ENCODE measurements at places on chromosomes 1 and 21.
A peak's percentile ranks its signal among the peaks of the same experiment; 100 is the strongest.

- no peak for DNase-seq
Observed at GRCh38 chr1:62436039-62436465, 797 bp upstream of the USP1 start.

DNA sequence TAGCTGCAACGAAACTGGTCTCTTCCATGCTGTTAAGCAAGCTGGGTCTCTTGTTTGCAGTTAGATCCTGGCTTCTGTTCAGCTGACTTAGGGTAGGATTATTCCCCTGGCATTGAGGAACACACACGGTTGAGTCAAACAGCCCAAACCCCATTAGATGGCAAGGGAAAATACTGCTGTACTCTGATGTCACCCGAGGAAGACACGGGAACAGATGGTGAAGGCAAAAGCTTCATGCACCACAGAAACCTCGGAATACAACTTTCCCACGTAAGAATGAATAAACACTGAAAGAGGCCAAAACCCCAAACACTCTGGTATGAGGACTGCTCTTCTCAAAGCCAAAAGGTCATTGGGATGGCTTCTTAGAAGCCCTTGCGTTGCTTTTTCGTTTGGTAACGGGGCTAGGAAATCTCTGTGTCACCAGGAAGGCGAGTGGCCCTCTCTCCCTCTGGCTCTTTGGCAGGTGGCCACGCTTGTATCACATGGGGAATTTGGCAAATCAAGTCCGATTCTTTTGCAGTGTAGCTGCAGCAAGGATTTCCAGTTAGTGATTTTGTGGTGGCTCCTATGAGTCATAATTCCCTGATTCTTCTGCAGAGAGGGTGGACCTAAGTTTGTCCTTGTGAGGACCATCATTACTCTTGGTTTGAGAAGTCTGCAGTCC, 16.7 kb upstream of the LYST start:
- no peak for DNase-seq

- no peak for DNase-seq
Observed at GRCh38 chr1:17982197-17982596, 125.4 kb upstream of the IGSF21 start.

DNA sequence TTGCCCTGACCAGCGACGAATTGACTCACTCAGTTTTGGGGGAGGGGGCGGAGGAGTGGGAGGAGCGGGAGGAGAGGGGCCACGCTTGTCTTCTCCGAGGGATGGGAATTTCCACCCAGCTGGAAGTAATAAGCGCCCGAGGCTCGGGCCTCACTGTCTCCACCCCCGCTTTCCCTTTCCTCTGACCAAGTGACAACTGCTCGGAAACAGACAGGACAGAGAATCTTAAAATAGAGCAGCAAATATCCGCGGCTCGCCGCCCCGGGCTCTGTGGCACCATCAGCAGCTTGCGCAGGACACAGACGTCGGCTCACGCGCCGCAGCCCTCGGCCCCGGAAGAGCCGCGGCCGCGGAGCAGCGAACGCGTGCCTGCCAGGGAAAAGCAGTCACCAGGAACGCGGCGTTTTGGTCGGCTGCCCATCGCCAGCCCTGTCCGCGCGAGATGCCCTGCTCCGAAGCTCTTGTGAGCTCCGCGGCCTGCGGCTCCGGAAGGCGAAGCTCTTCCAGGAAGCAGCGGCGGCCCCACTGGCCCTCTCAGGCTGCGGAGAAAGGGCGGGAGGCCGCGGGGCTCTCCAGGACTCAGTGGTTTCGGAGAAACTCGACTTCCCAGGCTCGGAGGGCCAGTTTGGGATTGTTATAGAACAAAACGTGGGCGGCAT, 10.7 kb upstream of the RGS16 start:
- DNase-seq, result peak; percentile 62

DNA sequence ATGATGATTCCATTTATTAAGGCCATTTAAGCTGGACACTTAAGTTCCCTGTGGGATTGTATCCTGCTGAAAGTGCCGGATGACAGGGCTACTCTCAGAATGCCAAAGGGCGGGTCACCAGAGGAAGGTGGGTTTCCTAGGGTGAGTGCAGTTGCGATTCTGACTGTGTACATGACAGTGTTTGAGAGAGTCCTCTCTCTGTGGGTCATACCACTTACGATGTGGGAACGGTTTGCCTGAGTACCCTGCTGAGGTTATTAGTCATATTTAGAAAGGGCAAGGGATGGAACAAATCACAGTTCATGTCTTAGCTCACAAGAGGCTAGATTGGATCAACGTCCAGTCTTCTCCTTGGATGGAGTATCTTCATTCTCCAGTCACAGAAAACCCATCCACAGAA, 461.9 kb downstream of the CAMTA1 start:
- no peak for DNase-seq

DNA sequence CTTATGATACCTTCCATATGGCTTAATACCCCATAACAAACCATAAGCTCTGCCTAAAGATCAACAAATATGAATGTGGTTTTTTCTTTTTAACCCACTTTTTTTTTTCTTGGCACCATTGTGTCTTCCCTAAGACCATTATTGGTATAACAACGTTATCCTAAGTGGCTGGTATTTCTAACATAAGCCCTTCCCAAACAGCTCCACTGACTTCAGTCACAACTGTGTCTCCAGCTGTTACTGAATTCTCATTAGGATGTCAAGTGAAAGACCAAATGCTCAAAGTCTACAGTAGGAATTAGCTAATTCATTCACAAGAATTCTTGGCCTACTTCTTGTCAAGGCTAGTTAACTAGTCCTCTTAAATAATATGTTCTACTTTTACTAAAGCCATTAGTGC, 4.2 kb upstream of the RXRG start:
- DNase-seq, result no peak

- DNase-seq, result no peak
Observed at GRCh38 chr1:59107916-59108315, 189.0 kb upstream of the FGGY start.

GRCh38 chr21:35020902-35021301, 28.2 kb downstream of the RUNX1 start:
- no peak for DNase-seq

DNA sequence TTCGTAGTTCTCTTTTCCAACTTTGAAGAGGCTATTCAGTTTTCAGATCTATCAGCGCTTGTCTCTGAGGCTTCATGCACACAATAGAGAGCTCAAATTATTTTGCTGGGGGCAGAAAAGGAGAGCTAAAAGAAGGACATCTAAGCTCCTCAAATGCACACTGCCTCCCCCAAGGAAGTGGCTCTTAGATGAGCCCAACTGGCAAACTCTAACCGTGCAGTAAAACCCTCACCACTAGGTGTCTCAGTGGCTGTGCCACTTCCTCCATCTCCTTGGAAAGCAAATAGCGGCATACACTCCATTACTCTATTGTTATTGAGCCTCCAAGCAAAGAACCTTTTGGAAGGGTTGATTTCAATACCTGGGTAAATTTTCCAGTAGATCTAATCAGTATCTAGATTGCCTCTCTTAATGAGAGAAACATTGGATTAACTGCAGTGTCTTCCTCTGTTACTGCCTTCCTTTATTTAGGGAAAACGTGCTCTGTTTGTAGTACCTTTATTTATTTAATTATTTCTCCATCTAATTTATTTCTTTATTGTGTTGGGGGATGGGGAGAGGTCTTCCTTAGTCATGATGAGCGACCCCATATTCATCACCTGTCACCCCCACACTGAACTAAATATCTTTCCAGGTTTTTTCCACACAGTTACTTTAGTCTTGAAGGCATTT, 9.2 kb upstream of the SFPQ start:
- peak; percentile 83 for DNase-seq

DNA sequence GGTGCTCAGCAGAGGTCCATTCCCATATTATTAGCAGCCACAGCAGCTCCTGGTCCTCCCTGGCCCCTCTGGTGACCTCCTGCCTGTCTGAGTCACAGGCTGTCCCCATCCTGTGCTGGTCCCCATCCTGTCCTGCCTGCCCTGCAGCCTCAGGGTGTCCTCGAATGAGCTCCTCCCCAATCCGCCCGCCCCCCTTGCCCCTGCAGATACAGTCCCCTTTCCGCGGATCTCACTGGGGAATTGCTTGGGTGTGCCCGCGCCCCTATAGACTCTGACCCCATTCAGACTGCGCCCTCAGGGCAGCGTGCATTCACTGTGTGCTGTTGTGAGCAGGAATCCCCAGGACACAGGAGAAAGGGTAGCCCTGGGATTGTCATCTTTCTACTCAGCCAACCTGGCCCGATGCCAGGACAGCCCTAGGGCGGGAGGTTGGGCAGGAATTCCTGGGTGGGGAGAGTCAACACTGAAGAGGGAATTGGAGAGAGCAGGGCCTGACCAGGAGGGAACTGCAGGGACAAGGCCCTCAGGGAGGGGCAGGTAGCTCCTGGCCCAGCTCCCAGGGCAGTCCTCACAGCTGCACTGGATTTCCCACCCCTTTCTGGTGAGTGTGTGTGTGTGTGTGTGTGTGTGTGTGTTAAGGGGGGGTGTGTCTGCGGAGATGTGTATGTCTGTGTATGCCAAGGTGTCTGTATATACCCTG, 1.1 kb upstream of the GUCA2A start:
- DNase-seq, result no peak

DNA sequence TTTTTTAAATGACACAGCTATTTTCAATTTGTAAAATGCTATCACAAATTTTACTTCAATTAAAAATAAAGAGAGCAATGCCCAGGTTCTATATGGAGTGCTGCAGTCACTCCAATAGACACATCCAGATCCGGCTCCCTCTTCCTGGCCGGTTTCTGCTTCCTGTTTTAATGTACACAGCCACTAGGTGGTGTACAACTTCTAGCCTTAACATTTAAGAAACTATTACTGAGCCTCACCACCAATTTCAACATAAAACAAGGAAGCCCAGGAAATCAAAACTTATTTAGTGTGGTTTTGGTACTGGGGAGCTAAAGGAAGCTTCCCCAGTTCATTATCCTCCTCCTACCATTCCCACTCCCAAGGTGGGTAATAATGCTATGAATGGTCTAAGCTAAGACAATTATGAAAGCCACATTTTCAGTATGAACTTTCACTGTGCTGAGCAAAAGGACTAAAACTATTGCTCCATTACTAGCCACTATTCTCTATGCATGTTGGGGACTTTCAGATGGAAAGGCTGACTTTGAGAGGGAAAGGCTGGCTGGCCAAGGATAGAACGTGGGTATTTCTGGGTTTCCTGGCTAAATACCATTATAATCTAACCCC, 25.5 kb upstream of the MTMR11 start:
- no peak for DNase-seq

DNA sequence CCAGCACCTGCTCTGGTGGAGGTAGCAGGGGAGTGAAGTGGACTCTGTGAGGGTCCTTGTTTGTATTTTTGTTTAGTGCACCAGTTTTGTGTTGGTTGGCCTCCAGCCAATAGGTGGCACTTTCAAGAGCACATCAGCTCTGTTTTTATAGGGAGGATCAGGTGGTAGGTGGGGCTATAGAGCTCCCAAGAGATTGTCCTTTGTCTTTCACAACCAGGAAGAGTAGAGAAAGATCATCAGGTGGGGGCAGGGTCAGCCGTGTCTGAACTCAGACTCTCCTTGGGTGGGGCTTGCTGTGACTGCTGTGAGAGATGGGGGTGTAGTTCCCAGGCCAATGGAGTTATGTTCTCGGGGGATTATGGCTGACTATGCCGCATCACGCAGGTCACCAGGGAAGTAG, 159.8 kb downstream of the ZNF326 start:
- DNase-seq, result no peak

DNA sequence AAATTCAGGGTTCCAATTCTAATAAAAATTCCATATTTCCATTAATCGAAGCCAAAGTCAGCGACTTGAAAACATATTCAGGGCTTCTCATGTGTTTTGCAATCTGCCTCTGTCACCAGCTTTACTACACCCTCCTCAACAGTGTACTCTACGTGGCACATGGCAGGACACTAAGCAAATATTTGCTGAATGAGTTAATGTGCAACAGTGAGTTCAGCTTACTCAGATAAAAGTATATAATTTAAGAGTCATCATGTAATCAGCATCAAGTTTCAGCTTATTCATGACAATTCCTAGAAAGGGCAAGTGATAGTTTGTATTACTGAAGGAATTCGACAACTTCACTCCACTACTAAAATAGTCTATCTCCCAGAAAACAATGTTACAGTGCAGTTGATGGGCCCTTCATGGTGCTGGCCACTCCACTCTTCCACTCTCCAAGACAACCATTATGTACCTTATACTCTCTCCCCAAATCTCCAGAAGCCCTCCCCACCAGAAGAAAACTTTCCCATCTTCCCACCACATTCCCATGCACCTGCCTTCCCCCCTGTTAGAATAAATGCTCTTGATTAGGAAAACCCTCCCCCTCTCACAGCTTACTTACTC, 97.3 kb downstream of the TTLL7 start:
- DNase-seq, result no peak

DNA sequence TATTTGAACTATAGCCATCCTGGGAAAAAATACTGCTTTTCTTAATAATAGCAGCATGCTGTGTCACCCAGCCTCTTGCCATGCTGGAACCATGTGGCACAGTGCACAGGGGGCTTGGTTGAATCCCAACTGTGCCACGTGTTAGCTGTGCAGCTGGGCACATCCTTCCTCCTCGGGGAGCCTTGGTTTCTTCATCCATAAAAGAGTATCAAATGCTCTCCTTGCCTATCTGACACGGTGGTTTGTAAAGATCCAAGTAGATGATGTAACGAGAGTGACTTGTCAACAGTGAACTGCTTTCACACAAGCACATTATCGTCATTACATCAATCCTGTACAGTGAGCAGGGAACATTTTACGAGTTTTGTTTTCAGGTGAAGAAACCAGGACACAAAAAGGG, 24.4 kb downstream of the VASH2 start:
- DNase-seq, result no peak

DNA sequence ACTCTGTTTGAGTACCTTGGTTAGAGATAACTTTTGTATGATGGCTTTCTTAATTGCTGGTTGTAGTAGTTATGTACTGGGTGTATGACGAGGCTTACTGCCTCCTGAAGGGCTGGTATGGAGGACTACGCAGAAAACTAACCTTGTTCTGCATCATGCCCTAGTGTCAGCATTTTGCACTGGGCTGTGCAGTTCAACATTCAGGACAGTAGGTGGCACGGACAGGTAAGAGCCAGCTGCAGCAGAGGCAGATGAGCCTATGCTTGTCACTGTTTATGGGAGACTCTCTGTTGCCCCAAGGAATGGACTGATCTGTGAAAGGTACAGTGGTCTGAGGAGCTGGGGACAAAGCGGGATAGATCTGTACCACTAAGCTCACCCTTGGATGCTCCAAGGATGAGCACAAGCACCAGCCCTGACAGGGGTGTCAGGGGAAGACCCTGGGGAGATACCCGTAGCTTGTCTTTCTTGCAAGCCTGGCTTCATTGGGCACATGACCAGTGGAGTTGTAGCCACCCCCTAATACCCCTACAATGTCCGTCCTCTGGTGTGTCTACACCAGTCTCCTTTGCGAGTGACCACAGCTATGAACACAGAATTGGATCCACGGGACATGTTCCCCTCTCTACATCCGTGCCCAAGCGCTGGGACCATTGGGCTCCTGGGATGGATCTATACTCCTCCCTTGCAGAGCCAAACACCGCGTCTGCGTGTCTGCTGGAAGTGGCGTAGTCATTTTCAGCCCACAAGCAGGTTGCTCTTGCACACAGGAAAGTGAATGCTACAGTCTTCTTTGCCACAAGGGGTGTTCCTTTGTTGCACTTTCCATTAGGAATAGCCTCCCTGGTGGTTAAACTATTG, 51.1 kb upstream of the CFHR3 start:
- no peak for DNase-seq

GRCh38 chr1:56394298-56394697, 185.1 kb downstream of the PLPP3 start:
- DNase-seq, result no peak

GRCh38 chr1:211468595-211468994, 23.4 kb downstream of the RD3 start:
- DNase-seq, result no peak

GRCh38 chr21:38699048-38699447, 106.7 kb upstream of the ETS2 start:
- DNase-seq, result no peak

All from bone marrow (tissue), 2 donors.